ENCODE measurements at places on chromosomes 12 and 14. TPM values are rescaled to one million over a fixed set of nuclear protein-coding genes. Genes with fewer than 3 reads are reported as not detected.

The CCDC38 gene
- total RNA-seq: not detected

The TAS2R19 gene
- total RNA-seq: 8.5 TPM

The HCAR3 gene
- not detected for total RNA-seq

The GOLT1B gene
- 41.1 TPM for total RNA-seq

The UBE3B gene
- total RNA-seq: 46.9 TPM

DNA sequence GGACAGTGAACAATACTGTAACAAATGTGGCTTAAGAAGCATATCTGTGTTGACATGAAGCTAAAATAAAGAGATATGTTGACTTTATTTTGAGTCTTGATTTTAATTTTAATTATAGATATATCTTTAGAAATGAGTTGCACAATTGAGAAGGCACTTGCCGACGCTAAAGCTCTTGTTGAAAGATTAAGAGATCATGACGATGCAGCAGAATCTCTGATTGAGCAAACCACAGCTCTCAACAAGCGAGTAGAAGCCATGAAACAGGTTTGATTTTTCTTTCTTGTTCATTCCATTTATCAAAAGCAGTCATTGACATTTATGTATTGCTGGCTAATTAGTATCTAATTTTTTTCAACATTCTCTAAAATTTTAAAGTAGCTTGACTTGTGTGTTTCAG, 15.8 kb downstream of the FGFR1OP2 start:
- DNase-seq: no peak

GRCh38 chr12:44076871-44077270, 241.0 kb downstream of the TMEM117 start:
- DNase-seq: no peak

DNA sequence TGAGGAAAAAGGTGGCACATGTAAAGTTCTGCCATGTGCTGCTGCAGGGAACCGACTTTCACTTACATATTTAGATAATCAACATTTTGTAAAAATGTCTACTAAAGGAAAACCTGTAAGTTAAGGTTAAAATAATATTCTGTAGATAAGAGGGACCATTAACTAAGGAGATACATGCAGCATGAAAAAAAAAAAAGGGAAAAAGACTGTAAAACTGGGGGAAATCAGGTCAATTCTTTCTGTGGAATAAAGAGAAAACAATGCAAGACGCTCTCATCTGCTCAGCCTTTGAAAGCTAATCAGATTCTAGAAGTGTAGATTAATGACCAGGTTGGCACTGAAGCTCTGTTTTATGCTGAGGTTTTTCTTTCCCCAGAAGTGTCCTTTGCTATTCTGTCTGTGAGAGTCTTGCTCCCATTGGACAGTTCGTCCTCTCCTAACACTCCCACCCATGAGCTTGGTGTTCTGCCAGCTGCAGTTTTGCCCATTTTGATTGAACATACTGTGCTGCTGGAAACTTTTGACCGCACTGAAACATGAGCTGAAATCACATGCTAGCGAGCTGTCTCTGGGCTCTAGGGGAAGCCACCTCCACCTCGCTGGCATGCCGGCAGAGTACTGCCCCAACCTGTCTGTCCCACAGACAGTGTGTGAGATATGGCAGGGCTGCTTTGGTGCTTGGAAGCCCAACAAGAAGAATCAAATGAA, 39.7 kb downstream of the PPTC7 start:
- no peak for DNase-seq

DNA sequence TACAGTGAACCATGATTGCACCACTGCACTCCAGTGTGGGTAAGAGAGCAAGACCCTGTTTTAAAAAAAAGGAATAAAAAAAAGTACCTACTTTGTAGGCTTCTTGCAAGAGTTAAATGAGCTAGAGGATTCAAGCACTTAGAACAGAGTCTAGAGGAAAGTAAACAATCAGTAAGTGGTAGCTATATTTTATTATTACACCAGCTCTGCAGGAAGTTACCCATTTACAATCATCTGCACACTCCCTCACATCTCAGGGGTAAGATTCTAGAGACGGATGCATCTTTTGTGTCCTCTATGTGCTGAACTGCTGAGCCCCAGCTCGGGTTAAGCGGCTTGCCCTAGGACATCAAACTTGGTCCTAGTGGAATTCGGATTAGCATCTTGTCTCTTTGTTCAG, 67.3 kb downstream of the KCNK10 start:
- DNase-seq: no peak

DNA sequence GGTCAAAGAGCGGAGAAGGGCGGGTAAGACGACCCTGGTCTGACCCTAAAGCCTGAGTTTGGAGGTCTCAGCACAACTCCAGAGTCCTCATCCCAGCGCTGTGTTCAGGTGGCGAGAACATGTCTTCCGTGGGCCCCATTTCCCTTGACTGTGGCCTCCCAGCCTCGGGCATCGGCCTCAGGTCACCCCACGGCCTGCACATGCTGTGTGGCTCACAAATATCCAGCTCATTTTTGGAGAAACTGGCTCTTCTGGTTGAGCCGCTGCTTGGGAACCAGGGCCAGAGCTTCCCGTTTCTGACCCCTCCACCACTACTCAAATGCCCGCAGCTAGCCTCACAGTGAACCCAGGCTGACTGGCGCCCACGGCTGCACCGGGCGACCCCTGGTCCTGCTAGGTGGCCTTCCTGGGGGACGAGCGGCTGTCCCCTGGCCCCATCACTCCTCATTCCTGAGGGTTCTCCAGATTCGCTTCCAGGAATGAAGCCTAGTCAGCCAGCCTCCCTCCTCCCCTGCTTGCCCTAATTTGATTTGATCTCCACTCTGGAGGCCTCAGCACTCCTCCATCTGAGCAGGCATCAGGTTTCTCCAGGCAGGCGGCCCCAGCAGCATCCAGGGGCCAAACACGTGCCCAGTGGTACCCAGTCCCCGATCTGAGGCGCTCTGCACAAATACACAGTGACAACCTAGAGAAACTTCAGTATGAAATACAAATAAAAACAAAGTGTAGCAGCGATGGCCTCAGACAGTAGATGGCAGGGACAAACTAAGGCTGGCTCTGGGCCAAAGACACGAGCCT, 4.7 kb downstream of the P2RX2 start:
- DNase-seq: no peak

DNA sequence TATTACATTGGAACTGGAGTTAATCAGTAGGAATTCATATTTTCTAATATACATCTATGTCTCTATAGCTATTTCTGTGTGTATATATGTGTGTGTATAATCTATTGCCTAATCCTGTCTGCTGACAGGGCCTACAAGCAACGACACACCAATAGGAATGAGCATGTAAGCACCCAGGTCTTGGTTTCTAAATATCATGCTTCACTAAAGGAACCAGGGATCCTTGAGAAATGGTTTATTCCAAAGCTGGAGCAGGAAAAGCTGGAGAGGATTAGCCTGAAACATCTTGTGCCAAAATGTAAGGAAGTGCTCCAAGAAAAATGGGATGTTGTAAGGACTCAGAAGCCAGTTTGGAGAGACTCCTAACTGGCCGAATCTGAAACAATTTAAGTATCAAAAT, 29.3 kb upstream of the LGALS3 start:
- DNase-seq: no peak

DNA sequence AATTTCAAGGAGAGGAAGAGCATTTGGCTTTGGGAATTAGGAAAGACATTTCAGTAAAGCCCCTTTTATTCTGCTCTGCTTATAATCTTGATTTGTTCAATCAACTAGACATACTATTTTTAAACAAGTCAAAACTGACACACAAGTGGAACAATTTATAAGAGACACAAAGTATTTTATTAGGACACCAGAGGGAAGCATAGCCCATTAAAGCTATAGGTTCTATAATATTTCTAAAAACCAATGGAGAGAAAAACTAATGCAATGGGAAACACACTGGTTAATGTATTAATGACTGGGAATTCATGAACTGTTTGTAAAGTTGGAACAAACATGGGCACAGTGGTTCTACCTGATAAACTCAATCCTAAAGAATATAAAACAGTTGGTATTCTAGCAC, 15.3 kb upstream of the CERS5 start:
- DNase-seq: no peak

GRCh38 chr14:69044965-69045555, 66.0 kb upstream of the ACTN1 start:
- no peak for DNase-seq

DNA sequence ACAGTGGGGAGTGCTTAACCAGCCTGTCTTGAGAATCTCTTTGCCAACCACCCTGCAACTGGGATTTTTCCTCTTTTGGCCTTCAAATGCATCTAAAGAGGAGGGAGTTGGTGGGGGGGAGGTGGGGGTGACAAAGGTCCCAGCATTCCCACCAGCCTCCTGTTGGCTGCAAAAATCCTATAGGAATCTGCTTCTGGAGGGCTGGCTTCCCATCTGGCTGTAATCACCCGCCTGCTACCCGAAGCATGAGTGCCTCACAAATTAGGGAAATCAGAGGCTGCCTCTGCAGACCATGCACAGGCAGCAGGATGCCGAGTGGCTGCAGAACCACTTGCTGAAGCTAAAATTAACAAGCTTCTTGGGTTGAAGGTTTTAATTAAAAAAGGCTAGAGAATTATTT, 73.9 kb upstream of the WSCD2 start:
- DNase-seq: no peak
